Activated T-cell treated with anti-CD3 and anti-CD28 coated beads, Interleukin-2, amount 50 U/mL, for 1 hour (primary cell): ENCODE measurements at places on chromosomes 5 and 9.

DNA sequence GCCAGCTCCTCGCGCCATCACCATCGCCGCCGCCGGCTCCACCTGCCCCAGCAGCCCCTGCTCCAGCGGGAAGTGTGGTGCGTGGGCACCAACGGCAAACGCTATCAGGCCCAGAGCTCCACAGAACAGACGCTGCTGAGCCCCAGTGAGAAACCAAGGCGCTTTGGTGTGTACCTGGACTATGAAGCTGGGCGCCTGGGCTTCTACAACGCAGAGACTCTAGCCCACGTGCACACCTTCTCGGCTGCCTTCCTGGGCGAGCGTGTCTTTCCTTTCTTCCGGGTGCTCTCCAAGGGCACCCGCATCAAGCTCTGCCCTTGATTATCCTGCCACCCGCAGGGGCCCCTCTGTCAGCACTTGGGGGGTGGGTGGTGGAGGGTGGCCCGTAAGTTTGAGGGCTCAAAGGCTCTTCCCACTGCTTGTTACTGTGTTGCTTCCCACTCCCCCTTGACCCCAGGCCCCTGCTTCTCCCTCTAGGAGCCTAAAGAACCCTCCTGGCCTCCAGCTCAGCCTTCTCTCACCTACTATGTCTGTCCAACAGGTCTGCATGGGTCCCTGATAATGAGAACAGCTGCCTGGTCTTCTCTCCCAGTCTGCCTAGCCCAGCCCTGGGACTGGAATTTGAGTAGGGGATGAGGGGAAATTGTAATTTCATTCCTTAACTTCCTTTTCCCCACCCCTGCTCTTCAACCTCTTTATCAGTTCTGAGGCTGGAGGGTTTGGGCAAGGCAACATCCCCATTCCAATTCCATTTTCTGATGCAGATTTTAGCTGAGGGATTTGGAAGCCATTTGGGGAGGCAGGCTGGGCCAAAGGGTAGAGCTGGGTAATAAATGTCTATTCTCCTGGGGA is 9.0 kb downstream of the RACK1 start:
- DNase-seq, result no peak

- DNase-seq, result no peak
These were observed 17.1 kb upstream of the SLC6A3 start for GRCh38 chr5:1462358-1462757.

GRCh38 chr9:79565245-79565644 is 6.5 kb upstream of the TLE4 start:
- no peak for DNase-seq

- DNase-seq, result no peak
These were observed 1.1 kb upstream of the PTPN3 start for GRCh38 chr9:109499093-109499630.

DNA sequence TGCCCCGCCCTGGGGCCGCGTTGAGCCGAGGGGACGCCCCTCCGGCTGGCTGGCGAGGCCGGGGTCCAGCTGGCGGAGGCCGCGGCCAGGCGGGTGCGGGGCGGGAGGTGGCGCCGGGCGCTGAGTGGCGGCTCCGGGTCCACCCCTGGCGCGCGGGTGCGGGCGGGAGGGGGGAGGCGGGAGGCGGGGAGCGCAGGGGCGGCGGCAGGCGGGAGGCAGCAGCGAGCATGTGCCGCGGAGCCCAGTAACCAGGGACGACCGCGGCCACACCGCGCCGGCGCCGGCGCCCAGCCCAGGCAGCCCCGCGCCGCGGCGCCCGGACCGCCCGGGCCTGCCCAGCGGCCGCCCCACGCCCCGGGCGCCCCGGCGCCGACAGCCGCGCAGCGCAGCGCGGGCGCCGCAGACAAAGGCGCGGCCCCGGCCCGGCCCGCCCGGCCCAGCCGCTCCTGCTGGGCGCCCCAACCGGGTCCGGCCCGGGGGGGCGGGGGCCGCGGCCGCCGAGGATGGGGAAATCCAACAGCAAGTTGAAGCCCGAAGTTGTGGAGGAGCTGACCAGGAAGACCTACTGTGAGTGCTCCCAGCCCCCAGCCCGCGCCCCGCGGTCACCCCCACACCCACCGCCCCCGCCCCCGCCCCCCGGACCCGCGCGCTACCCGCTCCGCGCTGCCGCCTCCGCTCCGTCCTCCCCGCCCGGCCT is at the start of gene NCS1:
TSS of gene NCS1 (plus strand) at position 244 of the 697 bp plus-strand sequence. CDS start at position 504, 260 bp downstream.
- peak; percentile 61 for DNase-seq

- no peak for DNase-seq
These were observed 491.2 kb upstream of the TLE4 start for GRCh38 chr9:79080536-79080935.

GRCh38 chr9:29199975-29200374 is 1626.7 kb upstream of the C9orf72 start:
- DNase-seq, result no peak

DNA sequence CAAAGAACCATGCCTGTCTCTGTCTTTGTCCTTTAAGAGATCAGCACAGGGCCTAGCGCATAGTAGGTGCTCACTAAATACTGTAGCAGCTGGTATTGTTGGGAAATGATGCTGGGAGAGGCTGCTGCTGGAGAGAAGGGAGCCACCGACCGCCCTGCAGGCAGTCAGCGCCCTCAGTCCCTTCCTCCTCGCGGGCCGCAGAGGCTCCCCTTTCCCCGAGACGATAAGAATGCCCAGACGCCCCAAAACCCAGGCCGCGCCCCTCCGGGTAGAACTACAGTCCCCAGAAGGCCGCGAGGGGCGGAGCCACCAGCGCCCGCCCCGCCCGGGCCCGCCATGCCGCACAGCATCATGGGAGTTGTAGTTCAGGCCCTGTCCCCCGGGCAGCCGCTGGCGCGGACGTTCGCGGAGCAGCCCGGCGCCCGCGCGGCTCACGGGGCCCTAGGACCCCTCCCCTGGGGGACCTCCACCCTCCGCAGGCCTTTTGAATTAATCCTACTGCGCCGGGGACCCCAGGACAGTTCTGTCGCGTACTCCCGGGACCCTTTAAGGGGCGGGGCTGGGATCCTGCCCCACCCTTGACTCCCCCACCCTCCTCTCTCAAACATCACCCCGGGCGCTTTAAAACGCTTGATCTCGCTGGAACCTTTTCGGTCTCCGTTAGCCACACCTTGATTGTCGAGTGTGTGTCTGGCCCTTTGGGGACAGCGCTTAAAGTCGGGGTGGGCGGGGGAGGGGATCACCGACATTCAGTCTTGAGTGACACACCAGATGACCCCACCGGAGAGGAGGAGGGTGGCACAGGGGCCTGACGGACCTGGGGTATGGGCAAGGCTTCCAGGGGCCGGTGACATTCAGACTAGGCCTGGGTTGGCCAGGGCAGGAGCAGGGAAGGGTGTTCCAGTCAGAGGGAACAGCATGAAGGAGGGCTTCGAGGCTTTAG is 24.8 kb upstream of the IER5L start:
- DNase-seq, result peak; percentile 97

GRCh38 chr5:150412319-150413175 is at the start of gene CD74:
Gene CD74, minus strand, starts transcription at chr5:150412910. Its CDS starts 161 bp downstream, at chr5:150412749.
- peak; percentile 88 for DNase-seq

- no peak for DNase-seq
These were observed 81.5 kb upstream of the RASEF start for GRCh38 chr9:83144492-83144891.

GRCh38 chr9:128416014-128416413 is 4.6 kb upstream of the CERCAM start:
- no peak for DNase-seq

GRCh38 chr9:137679249-137679648 is 60.4 kb downstream of the EHMT1 start:
- no peak for DNase-seq

DNA sequence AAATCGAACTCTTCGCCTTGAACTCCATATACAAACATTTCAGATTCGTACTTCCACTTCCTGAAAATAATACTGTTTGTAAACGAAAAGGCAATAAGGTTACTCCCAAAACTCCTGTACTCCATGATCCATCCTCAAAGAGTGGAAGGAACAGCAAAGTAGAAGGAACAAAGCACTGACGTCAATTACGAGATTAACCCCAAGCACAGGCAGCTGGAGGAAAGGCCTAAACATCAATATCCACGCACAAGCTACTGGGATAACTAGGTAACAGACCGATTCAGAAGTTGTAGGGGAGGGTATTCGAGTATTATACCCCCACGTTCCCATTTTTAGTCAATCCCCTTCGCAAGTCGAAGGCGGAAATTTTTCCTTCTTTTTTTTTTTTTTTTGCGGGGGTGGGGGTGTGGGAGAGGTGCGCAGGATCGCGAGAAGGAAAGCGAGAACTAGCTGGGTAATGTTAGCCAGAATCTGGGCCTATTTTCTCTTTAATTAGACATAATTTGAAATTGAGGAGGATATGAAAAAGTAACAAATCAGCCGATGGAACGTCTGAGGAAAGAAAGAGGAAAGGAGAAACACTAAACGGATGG is 909 bp downstream of the AFF4 start:
- DNase-seq, result no peak

DNA sequence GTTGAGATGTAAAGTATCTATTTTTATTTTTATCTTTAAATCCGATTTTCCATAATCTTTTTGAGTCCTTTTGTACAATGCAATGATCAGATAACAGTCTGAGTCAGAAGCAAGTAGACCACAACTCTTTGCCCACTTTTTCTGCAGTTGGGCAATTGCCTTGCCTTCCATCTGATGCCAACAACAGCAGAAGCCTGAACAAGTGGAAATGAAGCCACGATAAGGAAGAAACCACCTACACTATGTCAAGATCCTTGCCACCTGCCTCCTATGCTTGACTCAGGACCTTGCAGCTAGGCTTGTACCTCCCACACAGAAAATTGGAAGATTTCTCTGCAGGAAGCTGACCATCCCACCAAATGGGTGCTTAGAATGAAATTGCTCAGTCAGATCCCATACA is 78.6 kb downstream of the ANXA1 start:
- DNase-seq, result no peak

GRCh38 chr5:58056546-58056945 is 403.3 kb downstream of the PLK2 start:
- DNase-seq, result no peak

GRCh38 chr9:4020755-4021296 is 279.0 kb downstream of the GLIS3 start:
- DNase-seq, result no peak

DNA sequence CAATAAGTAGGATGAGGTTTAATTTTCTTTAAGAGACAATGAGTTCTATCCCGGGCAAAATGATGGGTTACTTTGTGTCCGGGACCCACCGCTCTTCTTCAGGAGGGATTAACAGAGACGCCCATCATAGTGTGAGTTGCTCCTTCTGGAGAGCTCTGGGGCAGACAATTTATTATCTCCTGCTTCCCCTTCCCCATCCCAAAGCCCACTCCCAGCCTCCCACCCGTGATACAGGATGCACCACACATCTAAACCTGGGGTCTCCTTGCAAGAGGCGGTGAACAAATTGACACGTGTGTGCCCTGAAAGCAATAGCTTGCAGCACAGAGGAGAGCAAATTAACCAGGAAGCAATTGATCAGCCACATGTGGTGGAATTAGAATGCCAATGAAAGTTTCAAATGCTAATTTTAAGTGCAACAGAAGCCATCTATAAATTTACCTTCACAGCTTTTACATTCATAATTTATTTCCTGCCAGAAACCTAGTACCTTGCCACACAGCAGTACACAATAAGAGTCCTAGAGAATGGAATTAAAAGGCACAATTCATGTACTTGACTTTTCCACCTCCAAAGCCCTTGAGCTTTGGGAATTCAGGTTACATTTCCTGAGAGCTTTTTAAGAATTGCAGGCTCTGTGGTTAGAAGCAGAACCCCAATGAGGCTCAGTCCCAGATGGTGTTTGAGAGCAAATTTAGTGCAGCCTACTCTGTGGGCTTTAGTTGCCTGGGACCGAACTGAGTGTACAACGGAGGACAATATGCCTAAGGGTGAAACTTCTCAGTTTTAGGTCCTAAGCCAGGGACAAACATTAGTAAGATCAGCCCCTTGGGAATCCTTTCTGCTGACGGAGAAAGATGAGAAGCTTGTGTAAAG is 399.6 kb downstream of the MED10 start:
- no peak for DNase-seq

GRCh38 chr5:61330341-61330844 is 1.7 kb upstream of the ZSWIM6 start:
- DNase-seq, result no peak

DNA sequence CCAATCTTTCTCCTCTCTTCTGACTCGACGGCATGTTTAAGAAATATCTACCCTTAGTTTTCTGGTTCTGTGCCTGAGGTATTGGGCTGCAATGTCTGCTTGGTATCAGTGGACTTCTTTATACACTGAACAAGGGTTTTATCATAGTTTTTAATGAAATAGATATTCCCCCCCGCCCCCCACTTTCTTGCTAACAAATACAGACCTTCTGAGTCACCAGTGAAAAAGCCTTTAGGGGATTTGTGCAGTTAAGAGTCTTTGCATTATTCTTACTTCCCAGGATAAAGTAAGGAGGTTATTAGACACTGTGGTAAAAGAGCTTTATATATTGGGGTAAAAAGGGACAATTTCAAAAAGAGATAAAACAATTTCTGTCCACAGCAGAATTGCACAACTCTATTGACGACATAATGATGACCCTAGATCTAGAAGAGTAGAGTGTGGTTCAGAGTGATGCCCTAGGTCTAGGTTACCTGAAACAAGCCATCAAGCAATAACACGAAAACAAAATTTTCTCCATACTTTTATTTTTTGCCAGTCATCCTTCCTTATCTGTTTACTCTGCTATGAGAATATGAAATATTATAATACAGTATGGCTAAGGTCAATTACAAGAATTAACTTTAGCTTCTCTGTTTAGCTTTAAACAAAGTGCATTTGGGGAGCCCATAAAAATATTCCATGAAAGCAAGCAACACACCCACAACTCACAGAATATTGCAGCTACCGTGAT is 110.7 kb downstream of the PLK2 start:
- DNase-seq, result no peak

DNA sequence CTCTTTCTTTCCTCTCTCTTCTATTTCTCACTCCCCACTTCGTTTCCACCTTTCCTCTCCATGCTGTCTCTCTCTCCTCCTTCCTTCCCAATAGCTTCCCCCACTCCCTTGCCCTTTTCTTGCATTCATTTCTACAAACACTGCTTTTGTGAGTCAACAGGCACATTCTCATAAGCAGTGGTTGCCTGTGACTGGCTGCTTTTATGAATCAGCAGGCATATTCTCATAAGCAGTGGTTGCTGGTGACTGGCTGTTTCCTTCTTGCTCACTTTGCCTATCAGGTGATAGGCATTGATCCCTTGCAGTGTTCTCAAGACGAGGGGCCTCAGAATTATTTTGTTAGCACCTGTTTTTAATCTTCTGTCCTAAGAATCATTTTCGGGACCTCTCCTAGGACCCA is 116.1 kb upstream of the ACTBL2 start:
- no peak for DNase-seq

- DNase-seq, result peak; percentile 23
These were observed 467 bp upstream of the VLDLR start for GRCh38 chr9:2620919-2621721.

- DNase-seq, result no peak
These were observed 559.3 kb downstream of the CCDC171 start for GRCh38 chr9:16112116-16112515.

DNA sequence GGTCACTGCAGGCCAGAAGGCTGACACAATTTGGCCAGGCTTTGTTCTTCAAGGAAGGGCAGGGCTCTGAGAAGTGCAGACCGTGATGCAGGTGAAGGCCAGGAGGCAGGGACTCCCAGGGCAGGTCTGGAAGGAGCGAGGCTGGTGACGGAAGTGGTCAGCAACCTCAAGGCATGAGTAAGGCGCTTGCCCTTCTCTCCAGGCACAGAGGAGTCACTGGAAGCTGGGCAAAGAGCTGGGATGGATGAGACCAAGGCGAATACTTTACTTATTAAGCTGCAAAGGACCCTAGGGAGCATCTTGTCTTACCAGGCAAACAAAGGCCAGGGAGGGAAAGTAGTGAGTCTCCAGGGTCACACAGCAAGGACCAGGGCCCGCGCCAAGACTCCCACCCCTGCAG is 18.6 kb downstream of the IRF1 start:
- no peak for DNase-seq

- no peak for DNase-seq
These were observed 51.9 kb upstream of the SAP30L start for GRCh38 chr5:154393850-154394249.
